Kasumi-1 (cell line): ENCODE measurements at places on chromosomes 13 and 19.
A peak's percentile ranks its signal among the peaks of the same experiment; 100 is the strongest.

GRCh38 chr19:1354970-1355567, 28.6 kb upstream of the NDUFS7 start:
- no peak for DNase-seq

DNA sequence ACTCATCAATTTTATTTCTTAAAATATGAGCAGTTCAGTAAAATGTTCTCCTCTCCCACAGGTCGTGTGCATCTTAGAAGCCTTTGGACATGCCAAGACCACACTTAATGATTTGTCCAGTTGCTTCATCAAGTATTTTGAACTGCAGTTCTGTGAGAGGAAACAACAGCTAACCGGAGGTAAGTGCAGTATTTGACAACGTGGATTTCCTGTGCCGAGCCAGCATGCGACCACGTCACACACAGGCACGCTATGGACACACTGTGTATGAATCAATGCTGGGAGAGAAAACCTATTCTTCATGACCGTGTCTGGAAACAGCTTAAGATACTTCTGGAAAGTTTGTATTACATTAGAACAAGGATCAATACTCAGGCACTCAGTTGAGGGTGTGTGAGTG, 268.5 kb downstream of the MYO16 start:
- no peak for DNase-seq

DNA sequence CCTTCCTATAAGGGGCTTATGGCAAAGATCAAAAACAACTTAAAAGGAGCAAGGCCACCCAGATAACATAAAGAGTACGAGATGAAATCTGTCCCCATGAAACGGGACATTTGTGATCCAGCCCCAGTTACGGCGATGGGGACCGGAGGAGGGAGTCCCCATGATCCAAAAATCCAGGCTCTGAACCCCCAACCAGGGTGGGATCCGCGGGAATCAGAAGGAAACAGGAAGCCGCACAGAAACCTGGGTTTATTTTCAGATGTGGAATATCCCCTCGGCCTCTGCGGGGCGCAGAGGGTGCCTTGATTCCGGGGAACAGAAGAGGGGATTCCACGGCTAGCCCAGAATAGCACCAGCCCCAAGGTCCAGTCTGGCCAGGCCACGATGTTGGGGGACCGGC, 5.0 kb downstream of the PTPRS start:
- no peak for DNase-seq

GRCh38 chr13:111517641-111518010, 197.2 kb downstream of the TEX29 start:
- DNase-seq = no peak

DNA sequence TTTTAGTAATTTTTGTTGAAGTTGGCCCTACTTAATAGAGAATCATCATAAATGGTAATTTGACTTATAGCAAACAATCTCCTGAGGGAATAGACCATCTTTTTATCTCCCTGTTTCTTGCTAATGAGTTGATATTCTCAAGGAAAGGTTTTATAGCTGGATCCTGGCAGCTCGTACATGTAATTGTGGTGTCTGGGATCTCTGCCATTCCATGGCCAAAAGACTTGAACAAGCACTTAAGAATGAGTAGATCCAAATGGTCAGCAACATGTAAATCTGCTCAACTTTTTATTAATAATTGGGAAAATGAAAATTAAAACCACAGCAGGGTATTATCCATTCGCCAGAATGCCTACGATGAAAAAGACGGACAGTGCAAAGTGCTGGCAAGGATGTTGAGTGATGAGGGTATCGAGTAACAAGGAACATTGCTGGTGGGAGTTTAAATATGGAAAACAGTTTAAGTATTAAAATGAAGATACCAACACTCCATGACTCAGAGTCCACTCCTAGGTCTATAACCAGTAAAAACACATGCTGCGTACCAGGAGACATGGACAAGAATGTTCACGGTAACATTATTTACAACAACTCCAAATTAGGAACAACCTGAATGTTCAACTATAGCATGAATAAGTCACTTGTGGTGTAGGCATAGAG, 5.1 kb upstream of the GPR18 start:
- DNase-seq = no peak

- no peak for DNase-seq
These were observed 119.8 kb upstream of the STARD13 start for GRCh38 chr13:33405371-33405770.

DNA sequence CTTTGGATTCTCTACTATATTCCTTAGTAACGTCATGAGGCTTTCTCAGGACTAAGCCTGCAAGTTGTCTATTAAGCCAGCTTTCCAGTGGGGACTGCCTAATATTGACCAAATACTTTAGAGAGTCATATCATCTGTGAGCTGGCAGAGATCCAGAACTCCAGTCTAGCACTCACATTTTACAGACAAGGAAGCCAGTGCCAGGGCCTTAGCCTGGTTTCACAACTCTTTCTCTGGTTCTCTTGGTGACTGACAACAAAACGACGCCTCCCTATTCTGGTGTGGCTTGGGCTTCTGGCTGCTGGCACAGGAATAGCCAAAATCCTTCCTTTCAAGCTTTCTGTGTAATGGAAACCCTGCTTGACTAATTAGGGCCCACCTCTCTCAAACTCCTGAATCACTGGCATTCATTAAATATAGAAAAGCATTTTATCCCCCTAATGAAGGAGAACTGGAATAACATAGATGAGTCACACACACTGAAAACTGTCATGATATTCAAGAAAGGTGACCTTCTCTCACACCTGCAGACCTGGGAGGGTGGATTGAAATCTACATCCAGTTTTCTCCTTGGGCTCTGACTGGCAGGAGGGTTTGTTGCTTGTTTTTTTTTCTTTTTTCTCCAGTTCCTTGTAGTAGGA, 75.2 kb upstream of the UBL3 start:
- DNase-seq = peak; percentile 14

DNA sequence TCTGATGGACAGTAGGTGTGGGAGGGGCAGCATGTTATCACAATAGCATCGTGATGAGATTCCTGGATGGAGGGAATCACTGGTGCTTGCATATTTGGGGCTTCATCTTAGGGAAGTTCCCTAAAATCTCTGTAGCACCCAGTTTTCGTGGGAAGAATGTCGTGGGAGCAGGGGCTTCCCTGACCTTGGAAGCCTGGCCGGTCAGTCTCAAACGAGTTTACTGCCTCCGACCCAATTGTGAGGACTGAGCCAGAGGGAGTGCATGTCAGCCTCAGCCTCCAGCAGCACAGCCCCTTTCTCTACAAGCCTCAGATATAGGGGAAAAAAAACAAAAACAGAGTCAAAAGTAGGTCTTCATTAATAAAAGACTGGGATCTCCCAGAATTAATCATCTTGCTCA, 32.2 kb downstream of the COL4A2 start:
- DNase-seq = no peak

DNA sequence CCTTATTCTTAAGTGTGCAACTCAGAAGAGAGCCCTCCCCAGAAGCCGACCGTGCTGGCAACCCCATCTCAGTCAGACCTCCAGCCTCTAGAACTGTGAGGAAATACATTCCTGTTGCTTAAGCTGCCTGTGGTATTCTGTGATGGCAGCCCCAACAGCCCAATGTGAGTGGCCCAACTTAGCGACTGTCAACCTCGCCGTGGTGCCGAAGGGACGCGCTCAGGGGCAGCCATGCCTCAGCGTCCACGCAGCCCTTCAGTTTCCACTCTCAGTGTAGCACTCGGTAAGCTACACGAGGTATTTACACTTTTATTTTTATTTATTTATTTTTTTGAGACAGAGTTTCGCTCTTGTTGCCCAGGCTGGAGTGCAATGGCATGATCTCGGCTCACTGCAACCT, 18.4 kb downstream of the PROZ start:
- no peak for DNase-seq

DNA sequence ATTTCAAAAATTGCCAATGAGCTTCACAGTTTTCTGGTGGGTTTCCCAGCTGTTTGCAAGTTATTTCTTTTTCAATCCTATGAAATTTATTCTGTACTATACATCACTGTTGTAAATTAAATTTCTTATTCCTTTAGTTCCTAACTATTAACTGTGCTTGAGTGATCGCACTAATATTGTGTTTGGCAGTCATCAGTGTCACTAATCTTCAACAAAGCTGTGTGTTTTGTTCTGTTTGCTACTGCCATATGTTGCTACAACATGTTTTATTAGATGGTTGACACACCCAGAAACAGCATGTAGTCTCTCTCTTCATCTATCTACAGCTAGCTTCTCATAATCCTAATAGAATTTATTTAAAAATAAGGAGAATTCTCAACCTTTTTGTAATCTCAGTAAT, 453.6 kb upstream of the PRR20A start:
- DNase-seq = no peak

GRCh38 chr13:29589967-29590366, 5.5 kb downstream of the SLC7A1 start:
- no peak for DNase-seq

GRCh38 chr13:51396352-51396751, 56.5 kb downstream of the INTS6 start:
- peak; percentile 69 for DNase-seq

GRCh38 chr13:23984546-23984945, 87.2 kb upstream of the C1QTNF9B start:
- no peak for DNase-seq

DNA sequence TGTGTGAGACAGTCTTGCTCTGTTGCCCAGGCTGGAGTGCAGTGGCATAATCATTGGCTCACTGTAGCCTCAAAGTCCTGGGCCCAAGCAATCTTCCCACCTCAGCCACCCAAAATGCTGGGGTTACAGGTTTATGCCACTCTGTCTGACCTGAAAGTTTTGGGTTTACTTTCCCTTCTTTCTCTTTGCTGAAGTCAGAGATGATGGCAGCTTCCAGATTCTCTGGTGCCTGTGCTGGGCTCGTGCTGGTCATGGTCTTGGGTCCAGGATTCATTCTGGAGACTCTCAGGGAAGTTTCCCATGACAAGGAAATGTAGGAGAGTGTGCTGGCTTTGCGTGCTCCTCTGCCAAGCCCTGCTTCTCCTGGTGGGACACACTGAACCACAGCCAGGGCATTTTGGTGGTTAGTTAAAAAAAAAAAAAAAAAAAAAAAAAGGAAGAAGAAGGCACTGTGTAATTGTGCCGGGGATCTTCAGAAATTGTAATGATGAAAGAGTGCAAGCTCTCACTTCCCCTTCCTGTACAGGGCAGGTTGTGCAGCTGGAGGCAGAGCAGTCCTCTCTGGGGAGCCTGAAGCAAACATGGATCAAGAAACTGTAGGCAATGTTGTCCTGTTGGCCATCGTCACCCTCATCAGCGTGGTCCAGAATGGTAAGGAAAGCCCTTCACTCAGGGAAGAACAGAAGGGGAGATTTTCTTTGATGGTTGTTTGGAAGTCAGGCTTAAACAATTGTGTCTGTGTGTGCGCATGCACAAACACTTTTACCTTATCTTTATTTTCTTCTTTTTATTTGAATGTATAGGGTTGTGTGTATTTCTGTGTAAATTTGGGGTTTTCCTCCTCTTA, at the start of gene ALOX5AP:
ALOX5AP (plus strand) TSS at position 519 of the 847 bp plus-strand sequence; CDS start at position 582, 63 bp downstream.
- DNase-seq = peak; percentile 60

GRCh38 chr19:3335431-3336350, 30.7 kb upstream of the NFIC start:
- no peak for DNase-seq

GRCh38 chr19:54937926-54938325, 9.4 kb downstream of the NLRP7 start:
- peak; percentile 10 for DNase-seq

DNA sequence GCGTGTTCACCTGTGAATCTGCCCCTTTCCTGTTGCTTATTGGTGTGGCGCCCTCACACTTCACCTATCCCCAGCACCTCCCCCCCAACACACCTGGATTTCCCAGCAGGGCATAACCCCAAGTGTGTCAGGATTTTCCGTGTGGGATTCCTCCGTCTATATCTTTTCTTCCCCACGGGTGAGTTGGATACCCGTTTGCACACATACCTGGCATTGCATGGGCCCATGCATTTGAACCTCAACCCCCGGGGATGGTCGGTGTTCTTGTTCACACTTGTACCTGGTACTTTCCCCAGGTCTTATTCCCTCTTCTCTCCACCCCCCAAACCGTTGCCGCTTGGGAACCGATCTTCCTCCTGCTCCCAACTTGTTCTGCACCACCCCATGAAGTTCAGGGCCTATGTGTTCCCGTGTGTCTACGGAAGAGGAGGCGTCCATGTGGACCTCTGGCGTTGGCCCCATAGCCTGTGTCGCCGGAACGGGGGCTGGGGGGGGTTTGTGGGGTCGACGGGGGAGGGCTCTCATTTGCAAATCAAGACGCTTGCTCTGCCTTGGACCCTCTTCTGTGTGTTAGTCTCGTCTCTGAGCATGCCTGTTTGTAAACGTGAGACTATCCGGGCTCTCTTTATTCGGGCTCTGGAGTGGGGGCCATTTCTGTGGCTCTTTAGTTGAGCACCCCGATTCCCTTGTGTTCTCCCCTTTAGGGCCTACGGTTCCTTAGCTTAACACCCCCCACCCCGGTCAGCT, 1.7 kb downstream of the PRR12 start:
- peak; percentile 35 for DNase-seq

GRCh38 chr13:106109391-106109791, 426.1 kb downstream of the EFNB2 start:
- no peak for DNase-seq

DNA sequence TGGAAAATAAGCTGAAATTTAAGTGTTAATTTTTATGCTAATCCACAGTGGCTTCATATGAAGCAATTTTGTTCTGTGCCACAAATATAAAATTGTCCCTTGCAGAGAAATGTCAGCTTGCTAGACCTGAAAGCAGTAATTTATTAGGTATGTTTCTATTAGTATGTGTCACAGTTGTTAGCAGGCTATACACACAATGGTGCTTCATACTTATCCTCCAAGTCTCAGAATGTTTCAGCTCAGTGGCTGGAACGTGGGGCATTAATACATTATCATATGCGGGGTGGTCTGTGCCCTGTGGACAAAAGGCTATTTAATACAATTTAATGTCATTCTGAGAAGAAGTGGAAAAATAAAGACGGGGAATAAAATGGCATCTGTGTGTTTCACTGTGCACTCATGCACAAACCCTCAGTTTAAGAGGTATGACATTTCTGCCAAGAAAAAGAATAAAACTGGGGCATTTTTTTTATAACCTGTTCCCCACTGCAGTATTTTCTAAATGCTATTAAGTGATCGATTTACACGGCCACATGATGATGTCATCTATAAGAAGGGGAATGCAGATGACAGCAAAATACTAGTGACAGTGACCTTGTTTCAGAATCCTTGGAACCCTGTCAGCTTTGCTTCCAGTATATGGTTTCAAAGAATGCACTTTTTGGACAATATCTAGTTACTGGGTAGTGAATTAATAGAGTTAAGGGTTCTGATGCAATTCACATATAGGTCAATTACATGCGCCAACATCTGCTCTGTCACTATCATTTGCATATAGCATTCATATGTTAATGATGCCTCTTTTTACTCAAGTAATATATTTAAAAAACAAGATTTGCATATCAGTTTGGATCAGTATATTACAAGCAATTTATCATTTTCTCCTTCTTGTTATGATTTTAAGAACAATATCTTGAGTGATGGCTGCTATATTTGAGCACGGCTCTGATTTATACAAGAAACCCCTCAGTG, 21.2 kb upstream of the ZNF536 start:
- no peak for DNase-seq

GRCh38 chr19:15629003-15629880, 11.5 kb upstream of the CYP4F3 start:
- peak; percentile 69 for DNase-seq

GRCh38 chr13:24230428-24231072, 70.0 kb downstream of the SPATA13 start:
- no peak for DNase-seq
